Activated T-cell treated with anti-CD3 and anti-CD28 coated beads, Interleukin-2, amount 50 U/mL, for 4 hours (primary cell): ENCODE measurements at places on chromosomes 13 and 19. TPM values are rescaled to one million over a fixed set of nuclear protein-coding genes. Genes with fewer than 3 reads are reported as not detected.

DNA sequence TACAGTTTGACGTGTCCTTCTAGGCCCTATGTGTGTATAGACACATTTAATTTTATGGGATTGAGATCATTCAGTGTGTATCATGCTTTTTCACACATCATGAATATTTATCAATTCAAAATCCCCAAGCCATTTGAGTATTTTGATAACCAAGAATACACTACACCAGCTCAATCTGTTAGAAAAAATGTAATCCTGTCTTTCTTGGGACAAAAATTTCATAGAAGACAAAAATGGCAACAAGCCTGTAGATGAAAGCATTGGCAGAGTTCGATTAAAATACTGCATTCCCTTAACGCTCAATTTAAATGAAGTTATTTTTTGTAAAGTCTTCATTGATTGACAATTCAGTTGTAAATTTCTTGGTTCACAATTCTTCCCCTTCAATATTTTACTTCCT, 41.9 kb downstream of the WDR87 start:
- no peak for DNase-seq

DNA sequence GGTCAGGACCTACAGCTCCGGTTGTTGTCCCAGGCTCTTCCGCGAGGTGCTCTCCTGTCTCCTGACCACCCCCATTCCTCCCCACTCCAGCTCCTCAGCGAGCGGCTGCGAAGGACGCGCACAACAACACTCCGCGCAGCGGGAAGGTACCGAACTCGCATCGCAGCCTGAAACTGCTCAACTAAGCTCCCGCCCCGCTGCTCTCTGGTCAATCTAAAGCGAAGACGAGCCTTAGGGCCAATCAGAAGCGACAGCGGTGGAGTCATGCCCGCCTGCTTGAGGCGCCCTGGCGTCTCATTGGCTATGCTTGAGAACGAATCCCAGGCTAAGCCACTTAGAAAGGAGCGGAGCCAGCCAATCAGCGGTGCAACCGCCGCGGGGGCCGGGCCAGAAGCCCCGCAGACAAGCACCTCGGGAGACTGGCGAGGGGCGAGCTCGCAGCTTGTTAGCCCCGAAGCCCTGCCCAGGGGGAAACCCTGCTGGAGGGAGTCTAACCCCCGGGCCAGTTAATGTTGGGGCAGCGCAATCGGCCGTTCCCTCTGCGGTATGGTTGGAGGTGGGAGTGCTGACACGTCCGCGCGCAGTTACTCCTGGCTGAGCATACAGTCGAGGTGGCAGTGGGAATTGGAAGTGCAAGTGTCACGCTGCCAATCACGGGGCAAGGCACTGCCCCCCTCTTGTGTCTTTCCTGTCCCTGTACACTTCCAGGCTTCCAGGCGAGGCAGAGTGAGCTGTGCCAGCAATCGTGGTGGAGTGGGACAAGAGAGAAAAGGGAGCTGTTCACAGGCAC, 1.9 kb upstream of the ZBTB32 start:
- peak; percentile 90 for DNase-seq

- no peak for DNase-seq
Measured at GRCh38 chr13:80841414-80841813, 500.5 kb upstream of the SPRY2 start.

DNA sequence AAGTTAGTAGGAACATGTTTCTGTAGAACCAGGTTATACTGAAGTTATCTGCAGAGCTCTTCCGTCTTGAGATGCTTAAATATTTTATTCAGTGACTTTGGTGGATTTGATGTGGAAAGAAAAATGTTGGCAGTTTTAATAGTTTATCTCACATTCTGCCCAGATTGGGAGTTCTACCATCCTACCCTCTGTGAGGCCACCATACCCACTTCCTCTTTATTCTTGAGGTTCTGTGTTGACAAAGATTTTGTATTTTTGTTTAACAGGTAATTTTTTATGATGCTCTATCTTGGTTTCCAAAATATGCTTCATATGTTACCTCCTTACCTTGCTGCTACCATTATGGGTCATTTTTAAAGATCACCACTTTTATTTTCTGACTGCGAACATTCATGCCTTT, 156.2 kb upstream of the ATXN8OS start:
- no peak for DNase-seq

DNA sequence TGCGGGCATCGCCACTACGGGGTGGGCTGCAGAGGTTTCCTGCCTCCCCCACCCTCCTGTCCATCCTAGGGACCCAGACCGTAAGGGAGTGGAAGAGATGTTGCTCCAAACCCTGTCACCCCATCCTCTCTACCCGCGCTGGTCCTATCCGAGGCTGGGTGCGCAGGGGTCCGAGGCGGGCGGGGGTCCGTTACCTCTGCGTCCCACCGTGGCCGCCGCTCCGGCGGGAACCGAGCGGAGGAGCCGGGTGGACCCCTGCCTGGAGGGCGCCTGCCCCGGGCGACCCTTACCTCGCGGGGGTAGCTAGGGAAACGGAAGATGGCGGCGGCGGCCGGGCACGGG, at the start of gene DGKH:
Gene DGKH, plus strand, starts transcription at position 307 of the 342 bp plus-strand sequence. CDS start 126 bp downstream, outside the sequence.
- no peak for DNase-seq

- DNase-seq, result no peak
Measured at GRCh38 chr19:45901912-45902650, at the start of gene MYPOP. TSS of gene MYPOP (minus strand) at chr19:45902613. CDS start at chr19:45901773, 840 bp downstream.

- no peak for DNase-seq
Measured at GRCh38 chr13:83883061-83883523, 818 bp upstream of the SLITRK1 start.

DNA sequence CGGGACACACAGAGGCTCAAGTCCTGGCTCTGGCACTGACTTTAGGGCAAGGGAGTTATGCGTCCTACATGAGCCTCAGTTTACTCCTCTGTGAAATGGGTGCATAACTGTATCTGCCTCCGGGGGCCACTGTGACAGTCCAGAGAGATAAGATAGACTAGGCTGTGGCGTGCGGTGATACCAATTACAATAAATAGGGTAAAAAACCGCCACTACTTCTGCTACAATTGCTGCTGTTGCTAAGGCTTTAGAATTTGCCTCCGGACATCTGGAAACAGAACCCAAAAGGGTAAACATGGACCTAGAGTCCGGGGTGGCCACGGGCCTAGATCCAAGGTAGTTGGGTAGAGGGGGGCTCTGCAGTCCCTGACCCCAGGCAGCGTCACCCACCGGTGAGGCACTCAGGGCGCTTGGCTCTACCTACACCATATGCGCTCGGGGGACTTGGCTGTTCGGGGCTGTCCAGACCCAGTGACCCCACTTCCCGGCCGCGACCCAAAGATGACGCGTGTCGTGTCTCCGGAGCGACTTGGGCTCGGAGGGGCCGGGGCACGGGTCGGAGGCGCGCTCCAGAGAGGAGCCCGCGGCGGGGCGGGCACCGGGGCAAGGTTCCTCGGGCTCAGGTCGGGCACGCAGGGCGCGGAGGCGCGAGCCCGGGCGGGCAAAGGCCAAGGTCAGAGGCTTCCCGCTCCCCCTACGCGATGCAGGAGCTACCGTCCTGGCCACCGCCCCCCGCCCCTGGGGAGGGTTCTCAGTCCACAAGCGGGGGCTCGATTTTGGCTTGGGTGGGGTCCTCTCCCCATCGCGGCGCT, 1.1 kb downstream of the INSR start:
- no peak for DNase-seq

DNA sequence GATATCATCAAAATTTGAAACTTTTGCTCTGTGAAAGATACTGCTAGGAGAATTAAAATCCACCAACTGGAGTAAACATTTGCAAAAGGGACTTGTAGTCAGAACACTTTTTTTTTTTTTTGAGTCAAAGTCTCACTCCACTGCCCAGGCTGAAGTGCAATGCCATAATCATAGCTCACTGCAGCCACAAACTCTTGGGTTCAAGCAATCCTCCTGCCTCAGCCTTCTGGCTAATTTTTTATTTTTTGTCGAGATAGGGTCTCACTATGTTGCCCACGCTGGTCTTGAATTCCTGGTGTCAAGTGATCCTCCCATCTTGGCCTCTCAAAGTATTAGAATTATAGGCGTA, 9.7 kb downstream of the ELAVL1 start:
- DNase-seq, result no peak

- no peak for DNase-seq
Measured at GRCh38 chr13:27774651-27775050, 17.6 kb upstream of the GSX1 start.

DNA sequence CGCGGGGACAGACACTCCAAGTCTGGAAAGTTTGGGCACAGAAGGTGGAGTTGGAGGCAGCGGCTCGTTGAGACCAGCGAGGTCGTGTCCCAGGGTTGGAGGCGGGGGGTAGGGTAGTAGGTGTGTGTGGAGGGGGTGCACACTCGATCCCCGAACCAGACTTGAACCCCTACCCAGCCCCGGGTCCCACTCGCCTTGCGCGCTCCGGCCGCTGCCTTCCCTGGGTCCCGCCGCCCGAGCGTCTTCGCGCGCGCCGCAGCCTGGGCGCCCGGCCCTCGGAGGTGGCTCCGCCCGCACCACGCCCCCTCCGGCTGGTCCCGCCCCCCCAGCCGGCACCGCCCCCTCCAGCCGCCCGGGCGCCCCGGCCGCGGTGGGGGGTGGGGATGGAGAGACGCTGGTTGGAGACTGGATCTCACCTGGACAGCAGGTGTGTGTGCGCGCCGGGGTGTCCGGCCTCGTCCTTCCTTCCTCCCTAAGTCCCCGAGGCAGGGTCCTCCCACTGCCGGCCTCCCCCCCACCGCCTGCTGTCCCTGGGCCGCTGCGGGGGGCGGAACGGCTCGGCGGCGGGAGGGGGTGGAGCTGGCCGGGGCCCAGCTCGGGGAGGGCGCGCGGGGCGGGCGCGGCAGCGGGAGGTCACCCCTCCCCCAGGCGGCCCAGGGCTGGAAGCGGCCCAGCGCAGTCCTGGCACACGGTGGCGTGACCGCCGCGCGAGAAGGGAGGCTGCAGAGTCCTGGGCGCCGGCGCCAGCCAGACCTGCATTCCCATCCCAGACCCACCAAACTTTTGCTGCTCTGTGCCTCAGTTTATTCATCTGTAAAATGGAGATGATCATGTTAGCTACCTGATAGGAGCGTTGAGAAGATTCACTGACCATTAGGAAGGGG, at the start of gene KANK2:
Gene KANK2, minus strand, starts transcription at position 255 of the 884 bp plus-strand sequence. CDS start 3,034 bp downstream, outside the sequence.
- DNase-seq, result peak; percentile 62

DNA sequence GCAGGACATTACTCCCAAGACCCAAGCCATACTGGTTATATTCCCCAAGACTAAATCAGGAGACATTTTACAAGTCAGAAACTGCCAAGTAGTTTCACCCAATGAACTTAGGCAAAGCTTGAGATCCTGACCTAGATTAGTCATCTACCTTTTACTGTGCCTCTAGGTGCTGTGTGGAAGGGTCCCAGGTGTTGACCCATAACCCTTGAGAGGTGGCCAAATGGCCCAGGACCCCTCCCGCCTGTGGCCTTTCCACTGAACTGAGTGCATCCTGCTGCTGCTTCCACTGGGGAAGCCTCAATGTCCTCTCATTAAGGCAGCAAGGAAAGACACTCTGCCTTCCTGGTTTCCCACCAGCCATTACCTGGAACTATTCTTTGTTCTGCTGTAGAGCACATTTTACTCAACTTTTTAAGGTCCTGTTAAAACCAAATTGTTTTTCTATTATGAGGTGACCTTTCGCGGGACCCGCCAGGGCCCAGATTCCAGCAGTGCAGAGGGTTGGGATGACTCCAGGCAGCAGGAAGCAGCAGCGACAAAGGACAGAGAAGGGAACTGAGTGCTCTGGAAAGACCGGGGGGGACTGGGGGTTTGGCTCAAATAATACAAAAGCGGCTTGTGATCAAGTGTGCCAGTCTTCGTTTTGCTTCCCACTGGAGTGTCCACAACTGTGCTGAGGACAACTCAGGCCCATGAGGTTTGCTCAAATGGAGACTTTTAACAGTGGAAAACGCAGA, 27.1 kb downstream of the ANKRD10 start:
- DNase-seq, result no peak

- no peak for DNase-seq
Measured at GRCh38 chr13:65875031-65875430, 1355.1 kb downstream of the PCDH9 start.

GRCh38 chr13:83008212-83008929, 873.9 kb downstream of the SLITRK1 start:
- DNase-seq, result no peak

GRCh38 chr19:366951-367350, 22.4 kb upstream of the MIER2 start:
- no peak for DNase-seq

DNA sequence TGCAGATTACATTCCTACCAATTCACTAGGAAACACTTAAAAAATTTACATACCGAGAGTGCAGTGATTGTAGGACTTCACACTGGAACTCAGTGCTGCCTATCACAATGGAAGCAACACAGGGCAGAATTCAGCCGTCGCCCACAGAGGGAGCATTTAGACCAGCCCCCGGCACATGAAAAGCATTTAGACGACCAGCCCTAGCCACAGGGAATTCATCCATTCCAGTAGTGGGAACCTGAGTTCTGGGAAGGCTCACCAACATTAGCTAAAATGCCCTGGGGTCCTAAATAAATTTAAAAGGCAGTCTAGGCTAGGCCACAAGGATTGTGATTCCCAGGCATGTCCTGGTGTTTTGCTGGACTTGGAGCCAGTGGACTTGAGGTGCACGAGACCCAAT, 155.2 kb downstream of the LIG4 start:
- no peak for DNase-seq

DNA sequence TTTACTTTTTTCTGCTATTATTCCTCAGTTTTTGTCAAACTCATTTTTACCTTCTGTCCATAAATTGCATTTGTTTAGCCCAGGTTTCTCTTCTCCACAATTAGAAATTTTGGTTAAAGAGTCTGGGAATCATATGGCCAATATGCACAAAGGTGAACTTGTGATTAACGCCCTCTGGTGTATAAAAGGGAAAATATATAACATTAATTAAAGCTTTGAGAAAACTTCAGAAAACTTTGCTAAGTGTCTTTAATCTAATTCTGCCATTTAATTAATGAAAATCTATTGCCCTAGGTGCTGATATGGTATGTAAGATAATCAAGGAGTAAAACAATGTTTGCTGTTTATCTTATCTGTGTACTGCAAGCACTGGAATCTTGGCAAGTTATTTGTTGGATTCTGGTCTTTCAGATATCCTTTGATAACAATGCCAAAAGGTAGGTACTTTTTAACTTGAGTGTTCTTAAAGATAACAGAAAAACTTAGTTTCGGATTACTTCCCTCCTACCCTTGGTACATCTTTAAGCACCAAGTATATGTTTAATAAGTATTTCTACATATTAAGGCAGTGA, 402.6 kb downstream of the SUCLA2 start:
- DNase-seq, result no peak

DNA sequence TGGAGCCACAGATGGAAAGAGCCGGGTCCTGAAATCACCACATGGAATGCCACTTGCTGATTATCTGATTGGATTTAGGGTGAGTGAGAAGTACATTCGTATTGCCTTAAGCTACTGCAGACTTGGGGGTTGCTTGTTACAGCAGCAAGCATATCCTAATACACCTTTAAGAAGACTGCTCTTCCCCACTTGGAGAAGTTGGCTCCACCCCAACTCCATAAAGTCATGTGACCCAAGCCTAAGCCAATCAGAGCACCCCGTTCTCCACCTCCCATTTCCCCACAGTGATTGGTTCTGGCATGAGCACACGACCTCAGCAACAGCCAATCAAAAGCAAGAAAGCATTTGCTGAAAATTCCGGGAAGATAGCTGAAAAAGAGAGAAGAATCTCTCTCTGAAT, 23.1 kb downstream of the CACNA1A start:
- no peak for DNase-seq

GRCh38 chr19:14022469-14022868, 5.5 kb upstream of the RLN3 start:
- no peak for DNase-seq

- DNase-seq, result no peak
Measured at GRCh38 chr13:24503379-24503696, 9.2 kb downstream of the PARP4 start.

Gene SIGLEC8
- total RNA-seq, result not detected

Gene ZNF506
- 17.0 TPM for total RNA-seq

Gene CKM
- not detected for total RNA-seq

Gene PEG3
- 0.11 TPM for total RNA-seq

Gene RGS9BP
- total RNA-seq, result 0.16 TPM

Gene JUNB
- total RNA-seq, result 261 TPM

Gene RXFP2
- not detected for total RNA-seq

Gene ANKLE1
- 7.6 TPM for total RNA-seq

Gene FUT3
- total RNA-seq, result not detected
